CD4-positive, alpha-beta T cell treated with Interleukin-2 at 100 ng/mL for 4 hours (primary cell): ENCODE measurements at places on chromosomes 6 and 20.

GRCh38 chr6:111894951-111895350 is 21.7 kb upstream of the FYN start:
- DNase-seq: no peak

- DNase-seq: no peak
These were observed 355 bp upstream of the BMP2 start for GRCh38 chr20:6767126-6767535.

GRCh38 chr20:54340667-54341081 is 132.8 kb downstream of the PFDN4 start:
- no peak for DNase-seq

- no peak for DNase-seq
These were observed 46.1 kb downstream of the RALGAPA2 start for GRCh38 chr20:20666359-20666758.

DNA sequence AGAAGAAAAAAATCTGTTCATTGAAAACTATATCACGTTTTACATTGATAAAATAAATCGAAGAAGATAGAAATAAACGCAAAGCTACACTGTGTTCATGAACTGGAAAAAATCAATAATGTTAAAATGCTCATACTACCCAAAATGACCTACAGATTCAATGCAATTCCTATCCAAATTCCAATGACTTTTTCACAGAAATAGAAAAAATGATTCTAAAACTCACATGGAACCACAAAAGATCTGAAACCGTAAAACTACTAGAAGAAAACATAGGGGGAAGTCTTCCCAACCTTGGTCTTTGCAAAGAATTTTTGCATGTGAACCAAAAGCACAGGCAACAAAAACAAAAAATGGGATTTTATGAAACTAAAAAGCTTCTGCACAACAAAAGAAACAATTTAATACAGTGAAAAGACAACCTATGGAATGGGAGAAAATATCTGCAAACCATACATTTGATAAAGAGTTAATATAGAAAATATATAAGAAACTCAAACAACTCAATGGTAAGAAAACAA is 33.9 kb upstream of the ULBP3 start:
- DNase-seq: no peak

DNA sequence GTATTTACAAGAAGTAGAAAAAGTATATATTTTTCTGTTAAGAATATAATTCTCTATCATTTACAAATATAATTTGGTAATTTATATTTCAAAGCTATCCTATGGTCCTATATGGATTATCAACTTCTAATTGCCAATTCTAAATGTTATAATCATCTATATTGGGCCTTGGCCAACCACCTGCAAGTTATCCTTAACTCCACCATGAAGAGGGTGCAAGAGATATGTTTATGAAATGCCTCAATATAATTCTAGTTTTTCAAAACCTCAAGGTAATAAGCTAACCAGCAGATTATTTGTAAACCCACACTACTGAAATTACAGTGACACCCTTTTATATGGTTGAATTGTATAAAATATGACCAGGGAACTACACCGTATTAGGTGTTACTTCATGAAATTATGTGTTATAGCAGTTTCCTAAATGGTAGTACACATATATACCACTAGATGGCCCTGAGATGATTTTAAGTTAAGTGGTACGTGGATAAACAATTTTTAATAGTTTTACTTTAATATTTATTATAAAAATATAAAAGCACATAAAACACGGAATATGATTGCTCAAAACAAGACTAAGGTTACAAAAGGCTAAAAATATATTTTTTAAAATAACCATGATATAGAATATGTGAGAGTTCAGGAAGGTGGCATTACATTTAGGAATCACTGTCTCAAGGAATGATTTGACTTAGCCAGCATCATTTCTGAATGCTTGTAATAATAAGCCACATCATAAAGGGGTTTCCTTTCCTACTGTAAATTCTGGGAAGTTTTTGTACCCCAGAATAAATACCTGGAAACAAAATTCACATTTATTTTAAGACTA is 9.8 kb upstream of the PNISR start:
- DNase-seq: peak; percentile 44

DNA sequence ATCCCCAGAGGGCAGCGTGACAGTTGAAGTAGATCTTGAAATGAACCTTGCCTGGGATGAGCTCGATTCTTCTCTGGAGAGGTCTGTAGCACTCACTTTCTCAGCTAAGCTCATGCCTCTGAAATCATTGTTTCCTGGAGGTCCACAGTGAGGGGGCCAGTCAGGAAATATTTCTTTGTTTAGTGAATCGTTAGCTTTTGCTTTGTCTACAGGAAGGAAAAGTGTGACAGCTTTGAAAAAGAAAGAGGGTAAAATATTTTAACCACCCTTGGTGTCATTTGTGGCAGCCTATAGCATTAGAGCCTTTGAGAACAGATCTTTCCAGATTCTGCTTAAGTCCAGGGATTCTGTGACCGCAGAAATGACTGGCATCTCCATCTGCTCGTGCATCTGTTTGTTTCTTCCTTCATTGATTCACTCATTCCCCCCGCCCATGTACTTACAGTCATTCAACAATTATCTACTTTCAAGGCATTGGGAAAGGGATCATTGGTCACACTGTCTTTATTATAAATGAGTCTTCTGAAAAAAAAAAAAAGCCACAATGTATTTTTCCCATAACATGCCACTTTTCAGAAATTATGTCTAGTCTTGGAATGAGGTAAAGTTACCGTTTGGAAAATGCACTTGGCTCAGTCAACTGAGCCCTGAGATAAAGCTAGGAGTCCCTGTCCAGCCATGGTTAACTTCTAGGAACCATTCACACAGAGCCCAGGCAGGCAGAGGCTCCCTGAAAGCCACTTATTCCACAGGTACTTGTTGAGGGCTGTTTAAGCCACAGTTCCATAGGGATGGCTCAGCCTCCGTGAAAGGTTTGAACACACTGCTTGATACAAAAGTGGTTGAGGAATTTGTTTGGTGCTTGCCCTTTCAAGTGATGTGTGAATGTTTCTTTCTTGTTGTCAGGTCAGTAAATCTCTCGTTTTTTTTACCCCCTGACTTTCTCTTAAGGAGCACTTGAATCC is 86.0 kb downstream of the TIAM2 start:
- no peak for DNase-seq

DNA sequence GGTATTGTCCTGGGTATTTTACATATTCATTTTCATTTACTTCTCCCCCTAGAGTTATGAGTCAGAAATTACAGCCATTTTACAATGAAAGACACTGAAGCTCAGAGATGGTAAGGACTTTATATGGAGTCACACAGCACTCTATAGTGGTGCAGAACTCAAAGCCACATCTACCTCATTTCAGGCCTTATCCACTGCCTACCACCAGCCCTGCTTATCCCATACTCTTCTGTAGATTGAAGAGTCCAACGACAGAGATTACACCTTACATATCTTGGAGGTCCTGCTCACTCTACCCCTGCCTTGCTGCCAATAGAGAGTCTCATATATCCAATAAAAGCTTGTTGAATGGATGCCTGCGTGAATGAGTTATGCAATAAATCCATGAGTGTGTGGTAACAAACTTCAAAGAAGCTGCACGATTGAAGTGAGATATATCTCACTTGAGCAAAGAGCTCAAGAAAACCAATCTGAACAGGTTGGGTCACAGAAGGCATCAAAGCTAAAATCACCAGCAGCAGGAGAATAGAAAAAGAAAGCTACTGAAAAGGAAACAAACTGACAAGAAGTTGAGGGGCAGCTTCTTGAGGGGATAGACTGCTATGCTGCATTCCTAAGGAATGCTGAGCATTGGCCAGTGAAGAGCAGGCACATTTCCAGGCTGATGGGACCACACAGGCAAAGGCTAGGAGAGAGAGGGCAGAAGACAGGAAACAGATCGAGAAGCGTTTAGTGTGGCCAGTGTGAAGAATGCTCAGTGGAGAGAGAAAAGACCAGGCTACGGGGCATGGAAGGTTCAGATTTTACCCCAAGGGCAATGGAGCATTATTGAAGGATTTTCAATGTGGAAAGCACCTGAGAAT is 585.6 kb downstream of the DHX35 start:
- no peak for DNase-seq

DNA sequence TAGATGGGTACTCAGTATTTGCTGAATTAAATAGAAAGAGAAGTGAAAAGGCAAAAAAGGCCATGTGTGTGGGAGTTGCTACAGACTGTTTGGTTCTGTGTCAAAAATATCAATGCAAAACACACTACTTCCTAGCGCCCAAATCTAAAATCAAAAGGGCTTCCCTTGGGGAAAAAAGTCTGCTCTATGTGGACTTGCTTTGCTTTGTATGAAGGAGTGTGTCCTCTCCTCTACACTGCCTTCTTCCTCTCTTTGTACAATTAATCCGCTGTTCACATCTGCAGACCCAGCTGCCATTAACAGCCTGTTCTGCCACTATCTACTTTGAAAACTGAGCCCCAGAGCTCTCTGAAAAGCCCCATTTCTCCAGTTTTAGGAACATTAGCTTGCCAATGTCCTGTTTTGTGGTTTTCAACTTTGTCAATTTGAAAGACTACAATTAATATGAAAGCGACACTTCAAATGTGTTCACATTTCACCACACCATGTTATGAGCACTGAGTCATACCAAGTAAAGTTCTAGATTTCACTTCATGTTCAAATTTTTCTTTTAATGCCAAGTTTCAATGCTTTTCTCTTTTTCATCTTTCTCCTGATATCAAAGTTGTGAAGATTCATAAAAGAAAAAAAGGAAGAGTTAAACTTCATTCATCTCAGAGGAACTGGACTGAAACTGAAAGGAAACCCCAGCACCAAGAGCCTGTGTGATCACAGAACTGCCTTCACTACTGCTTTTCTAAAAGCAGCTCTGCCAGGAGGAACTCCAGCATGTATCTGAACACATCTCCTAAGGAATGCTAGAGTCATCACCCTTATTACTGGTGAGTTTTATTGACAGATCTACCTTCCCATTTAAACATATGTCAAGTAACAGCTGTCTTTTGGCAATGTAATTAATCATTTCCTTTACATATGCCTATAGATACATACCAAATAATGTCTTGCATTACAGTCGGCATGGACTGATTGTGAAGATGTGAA is 102.6 kb downstream of the KIF13A start:
- DNase-seq: no peak

DNA sequence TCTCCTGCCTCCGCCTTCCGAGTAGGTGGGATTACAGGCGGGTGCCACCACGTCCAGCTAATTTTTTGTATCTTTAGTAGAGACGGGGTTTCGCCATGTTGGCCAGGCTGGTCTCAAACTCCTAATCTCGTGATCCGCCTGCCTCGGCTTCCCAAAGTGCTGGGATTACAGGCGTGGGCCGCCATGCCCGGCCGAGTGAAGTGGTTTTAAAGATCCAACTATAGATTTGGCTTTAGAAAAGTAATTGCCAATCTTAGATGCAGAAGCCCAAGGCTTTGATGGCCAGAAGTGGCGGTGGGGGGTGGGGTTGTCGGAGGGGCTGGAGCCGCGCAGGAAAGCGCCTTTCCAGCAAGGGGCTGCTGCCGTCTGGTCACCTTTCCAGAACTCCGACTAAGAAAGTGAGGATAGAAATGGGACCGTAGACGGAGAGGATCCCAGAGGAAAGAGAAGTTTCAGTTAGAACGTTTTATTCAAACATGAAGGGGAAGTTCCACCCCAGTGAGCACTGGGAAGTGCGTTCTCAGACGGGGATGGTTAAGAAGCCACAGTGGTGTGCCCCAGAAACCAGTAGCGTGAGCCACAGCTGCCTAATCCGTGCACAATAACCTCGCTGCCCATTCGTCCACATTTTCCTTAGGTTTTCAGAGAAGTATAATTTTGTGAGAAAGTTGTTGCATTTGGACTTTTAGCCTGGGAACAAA is 69.7 kb downstream of the DLL1 start:
- no peak for DNase-seq

GRCh38 chr20:47024461-47024937 is 129.9 kb downstream of the EYA2 start:
- DNase-seq: no peak

GRCh38 chr20:60144974-60145527 is 186.8 kb downstream of the CDH26 start:
- DNase-seq: no peak
